ENCODE measurements at places on chromosomes 3 and 15.

DNA sequence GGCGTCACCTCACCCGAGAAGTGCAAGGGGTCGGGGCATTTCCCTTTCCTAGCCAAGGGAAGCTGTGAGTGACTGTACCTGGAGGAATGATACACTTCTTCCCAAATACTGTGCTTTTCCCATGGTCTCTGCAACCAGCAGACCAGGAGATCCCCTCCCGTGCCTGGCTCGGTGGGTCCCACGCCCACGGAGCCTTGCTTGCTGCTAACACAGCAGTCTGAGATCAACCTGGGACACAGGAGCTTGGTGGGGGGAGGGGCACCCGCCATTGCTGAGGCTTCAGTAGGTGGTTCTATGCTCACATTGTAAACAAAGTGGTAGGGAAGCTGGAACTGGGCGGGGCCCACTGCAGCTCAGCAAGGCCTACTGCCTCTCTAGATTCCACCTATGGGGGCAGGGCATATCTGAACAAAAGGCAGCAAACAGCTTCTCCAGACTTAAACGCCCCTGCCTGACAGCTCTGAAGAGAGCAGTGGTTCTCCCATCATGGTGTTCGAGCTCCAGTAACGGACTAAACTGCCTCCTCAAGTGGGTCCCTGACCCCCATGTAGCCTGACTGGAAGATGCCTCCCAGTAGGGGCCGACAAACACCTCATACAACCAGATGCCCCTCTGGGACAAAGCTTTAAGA, 31.4 kb upstream of the ABHD5 start:
- DNase-seq: no peak

DNA sequence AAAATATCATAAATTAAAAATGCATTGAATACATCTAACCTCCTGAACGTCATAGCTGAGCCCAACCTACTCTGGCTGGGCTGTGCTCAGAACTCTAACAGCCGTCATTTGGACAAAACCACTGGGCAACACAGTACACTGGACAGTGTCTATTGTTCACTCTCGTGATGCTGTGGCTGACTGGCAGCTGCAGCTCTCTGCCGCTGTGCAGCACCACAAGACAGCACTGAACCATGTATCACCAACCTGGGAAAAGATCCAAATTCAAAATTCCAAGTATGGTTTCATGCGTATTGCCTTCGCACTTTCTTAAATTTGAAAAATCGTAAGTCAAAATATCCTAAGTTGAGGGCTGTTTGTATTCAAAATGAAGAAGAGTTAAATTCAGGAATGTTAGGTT, 145.1 kb upstream of the CNTN4 start:
- DNase-seq: no peak

GRCh38 chr3:146577662-146578061, 27.5 kb downstream of the PLSCR5 start:
- DNase-seq: no peak

GRCh38 chr3:71339049-71339448, 244.5 kb downstream of the FOXP1 start:
- DNase-seq: no peak

DNA sequence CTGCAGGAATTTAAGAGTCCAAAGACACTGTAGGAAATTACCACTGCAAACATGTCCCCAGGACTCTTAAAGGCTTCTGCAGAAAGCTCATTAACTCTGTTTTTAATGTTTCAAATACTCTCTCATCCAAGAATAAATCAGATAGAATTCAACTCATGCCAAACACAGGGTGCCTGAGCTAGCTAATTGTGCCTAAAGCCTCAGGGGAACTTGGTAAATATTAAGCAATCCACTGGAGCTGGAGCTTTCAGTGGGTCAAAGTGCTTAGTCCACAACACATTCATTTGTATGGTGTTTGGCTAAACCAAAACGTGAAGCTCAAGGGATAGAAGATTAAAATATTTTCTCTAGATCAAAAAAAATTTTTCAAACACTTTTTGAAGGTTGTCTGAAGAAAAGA, 131.4 kb downstream of the THRB start:
- peak; percentile 46 for DNase-seq
